ENCODE measurements at places on chromosomes 6 and 20.

GRCh38 chr20:20100881-20101280 lies 48.5 kb downstream of the CFAP61 start:
- no peak for DNase-seq

DNA sequence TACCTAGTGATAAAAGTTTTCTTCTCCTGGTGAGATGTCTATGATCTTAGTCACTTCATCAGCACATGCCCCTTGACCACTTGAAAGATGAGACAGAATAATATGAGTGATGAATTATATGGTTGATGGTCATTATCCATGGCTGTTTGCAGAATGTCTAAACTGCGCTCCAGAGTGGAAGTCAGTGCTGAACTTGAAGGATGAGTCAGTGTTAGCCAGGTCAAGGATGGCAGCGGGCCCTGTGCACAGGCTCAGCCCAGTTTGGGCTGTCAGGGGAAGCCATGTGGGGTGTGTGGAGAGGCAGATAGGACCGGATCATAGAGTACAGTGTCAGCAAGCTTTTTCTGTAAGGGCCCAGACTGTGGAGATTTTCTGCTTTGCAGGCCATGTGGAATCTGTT lies 67.2 kb upstream of the KIF25 start:
- no peak for DNase-seq

- DNase-seq = no peak
Measured at GRCh38 chr20:48618631-48619030, 209.2 kb downstream of the PREX1 start.

DNA sequence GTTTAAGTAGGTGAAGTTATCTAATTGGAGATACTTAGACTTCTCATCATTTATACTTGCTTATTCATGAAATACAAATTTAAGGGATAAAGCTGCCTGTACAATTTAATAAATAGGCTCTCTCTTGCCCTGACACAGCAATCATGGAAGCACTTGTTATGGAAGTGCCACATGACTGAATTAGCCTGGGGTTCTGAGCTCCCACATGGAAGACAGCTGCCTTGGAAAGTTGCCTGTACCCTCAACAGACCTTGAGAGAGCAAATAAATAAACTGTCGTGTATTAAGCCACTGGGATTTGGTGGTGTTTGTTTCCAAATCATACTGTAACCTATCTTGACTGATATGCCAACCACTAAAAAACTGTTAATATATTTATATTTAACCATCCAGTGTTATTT lies 87.0 kb upstream of the RSPO3 start:
- no peak for DNase-seq

DNA sequence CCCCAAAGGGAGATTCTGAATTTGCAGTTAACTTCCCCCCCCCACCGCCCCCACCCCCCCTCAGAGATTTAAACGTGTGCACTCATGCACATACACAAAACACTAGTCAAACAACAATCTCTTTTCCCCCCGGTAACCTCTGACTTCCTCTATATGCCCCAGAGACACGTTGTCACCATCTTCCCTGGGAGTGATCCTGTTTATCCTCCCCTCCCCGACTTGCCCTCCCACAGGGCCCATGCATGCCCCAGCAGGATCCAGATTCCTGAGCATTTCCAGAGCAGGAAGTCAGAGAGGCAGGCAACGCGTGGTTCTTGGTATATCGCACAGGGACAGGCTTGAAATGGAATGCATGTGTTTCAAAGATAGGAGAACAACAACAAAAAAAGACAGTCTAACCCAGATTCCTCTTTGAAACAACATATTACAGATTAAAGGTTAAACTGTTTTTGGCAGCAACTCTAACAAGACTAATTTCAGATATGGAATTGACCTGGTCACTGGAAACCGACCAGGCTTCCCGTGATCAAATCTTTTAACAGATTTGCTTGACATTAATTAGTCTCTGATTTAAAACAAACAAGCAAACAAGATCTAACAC lies 1.3 kb downstream of the BLCAP start:
- no peak for DNase-seq

GRCh38 chr20:51801122-51801822 lies 1.0 kb downstream of the SALL4 start:
- no peak for DNase-seq

GRCh38 chr6:118748311-118749062 lies 97.1 kb upstream of the CEP85L start:
- no peak for DNase-seq

DNA sequence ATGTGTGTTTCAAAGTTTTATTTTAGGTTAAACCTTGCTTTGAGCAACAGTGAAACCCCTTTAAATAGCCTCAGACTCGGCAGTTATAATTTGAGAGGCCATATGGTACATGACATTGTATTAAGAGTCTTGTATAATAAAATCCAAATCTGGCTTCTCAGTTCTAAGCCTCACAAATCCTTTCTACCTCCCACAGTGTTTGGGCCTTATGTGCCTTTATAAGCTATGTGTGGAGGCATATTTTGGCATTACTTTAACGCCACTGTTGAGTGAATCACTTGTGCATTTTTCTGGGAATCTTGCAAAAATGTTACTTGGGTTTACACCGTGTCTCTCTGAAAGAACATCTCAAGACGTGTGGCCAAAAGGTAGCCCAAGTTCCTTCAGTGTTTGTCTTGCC lies 152.4 kb downstream of the COL9A1 start:
- DNase-seq = no peak

DNA sequence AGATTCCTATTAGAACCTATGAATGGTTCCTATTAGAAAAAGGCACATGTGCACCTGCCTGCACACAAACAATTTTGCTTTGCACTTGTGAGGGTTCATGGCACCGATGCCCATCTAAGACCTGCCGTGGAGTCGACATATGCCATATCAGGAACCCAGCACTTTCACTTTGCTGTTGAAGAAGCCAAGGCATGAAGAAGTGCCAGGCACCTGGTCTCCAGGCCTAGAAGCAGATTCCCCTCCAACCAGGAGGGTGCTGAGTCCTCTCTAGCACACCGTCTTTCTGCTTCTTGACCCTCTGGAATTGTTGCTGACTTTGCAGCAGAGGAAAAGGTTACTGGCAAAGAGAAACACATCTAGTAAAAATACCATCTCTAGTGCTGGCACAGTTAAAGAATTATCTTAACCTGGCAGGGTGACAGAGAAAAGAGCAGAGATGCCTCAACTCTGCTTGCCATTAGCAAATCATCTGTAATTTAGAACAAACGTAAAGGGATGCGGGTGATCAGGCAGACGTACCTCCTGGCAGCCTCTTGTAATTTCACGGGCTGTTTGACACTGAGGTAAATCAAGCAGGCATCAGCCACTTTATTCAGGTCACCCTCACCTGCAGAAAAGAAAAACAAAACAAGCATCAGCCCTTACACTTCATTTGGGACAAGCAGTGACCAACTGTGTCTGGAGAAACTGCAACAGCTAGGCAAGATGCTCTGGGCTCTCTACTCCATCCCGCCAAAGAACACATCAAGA lies 37.2 kb downstream of the TTI1 start:
- no peak for DNase-seq

DNA sequence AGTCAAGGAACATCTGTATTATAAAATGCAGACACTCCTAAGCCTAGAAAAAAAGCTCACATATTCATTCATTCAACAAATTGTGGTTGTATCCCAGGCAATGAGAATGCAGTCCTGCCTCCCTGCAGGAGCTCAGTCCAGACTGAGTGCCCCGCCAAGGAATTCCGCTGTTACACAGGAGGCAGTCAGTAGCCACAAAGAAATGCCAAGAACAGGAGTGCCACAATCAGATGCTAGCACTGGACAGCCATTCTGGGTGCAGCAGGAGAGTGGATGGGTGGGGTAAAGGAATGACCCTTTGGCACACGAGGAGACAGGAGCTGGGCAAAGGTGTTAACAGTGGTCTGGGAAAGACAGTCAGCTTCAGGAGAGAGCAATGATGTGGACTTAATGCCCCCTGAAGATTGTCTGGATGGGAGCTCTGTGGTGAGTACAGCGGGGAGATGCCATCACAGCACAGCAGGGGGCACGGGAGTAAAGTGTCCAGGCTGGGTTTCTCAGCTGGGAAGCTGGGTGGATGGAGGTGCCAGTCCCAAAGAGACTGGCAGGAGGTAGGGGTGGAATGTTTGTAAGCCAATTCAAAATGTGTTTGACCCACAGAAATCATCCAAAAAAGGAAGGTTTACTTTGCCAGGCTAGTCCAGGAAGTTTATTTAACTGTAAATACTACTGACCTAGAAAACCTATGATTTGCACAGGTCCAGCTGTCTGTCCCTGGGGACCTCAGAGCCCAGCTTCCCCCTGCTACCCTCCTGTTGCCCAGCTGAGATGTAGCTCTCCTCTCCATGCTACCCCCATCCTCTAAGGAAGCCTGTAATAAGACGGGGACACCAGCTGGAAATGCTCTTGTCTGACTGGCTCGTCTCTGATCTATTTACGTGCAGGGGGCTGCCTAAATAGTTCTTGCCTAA lies 84.1 kb downstream of the SLC23A2 start:
- no peak for DNase-seq

- no peak for DNase-seq
Measured at GRCh38 chr6:93621442-93621841, 202.1 kb upstream of the EPHA7 start.

DNA sequence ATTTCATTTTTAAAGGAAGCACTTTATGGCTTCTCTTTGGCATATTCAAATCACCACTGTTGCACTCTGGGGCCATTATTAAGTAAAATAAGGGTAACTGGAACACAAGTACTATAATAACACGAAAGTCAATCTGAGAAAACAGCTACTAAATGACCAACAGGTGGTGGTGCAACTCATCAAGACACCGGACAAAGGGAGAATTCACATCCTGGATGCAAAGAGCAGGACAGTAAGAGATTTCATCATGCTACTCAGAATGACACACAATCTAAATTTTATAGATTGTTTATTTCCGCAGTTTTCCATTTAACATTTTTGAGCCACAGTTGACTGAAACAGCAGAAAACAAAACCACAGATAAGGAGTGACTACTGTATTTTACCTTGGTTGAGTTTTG lies 27.6 kb upstream of the LY86 start:
- no peak for DNase-seq

GRCh38 chr6:21271428-21272155 lies 322.0 kb upstream of the SOX4 start:
- no peak for DNase-seq

GRCh38 chr6:43331470-43331869 lies 22.8 kb upstream of the CRIP3 start:
- DNase-seq = no peak

GRCh38 chr6:104995989-104996617 lies 39.2 kb downstream of the LIN28B start:
- DNase-seq = no peak

- no peak for DNase-seq
Measured at GRCh38 chr6:46347669-46348068, 143.6 kb downstream of the RCAN2 start.

- no peak for DNase-seq
Measured at GRCh38 chr6:144075187-144075586, 20.2 kb downstream of the SF3B5 start.

DNA sequence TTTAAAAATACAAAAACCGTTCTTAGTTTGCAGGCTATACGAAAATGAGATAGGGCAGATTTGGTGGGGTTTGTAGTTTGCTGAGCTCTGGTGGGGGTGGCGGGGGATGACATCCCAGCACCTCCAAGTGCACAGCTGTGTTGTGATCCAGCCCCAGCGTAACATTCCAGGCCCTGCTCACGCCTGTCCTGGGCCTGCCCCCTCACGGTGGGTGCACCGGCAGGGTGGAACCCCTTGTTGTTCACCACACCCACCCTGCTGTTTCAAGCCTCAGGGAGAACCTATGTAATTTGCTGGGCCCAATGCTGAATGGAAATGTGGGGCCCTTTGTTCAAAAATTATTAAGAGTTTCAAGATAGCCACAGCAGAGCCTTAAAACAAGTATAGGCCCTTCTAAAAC lies 25.0 kb downstream of the ARMC2 start:
- no peak for DNase-seq

DNA sequence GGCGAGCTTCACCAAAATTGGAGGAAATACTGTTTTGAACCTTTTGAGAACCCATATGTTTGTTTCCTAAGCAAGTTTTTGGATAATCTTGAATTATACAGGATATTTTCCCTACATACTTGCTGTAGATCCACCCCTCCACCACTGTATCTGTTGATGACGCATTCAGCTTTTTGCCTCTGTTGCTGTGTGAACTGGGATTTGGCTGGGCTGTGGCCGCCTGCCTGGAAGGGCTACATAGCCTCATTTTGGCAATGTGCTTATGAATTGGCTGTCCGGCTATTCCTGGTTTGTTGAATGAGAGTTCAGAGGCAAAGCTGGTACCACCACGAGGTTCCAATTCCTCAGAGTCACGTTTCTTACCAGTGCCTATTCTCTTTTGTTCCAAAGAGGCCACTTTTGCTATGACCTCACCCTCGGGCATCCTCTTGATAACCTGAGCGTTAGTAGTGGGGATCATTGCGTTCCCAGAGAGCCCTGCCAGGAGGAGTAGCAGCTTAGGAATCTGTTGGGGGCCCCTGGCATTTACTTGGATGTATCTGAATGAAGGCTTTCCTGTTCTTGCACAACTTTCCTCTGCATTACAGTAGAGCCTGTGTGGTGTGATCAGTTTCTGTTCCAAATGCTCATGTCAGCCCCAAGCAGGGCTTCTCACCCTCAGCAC lies 6.4 kb downstream of the FAM83D start:
- DNase-seq = no peak

DNA sequence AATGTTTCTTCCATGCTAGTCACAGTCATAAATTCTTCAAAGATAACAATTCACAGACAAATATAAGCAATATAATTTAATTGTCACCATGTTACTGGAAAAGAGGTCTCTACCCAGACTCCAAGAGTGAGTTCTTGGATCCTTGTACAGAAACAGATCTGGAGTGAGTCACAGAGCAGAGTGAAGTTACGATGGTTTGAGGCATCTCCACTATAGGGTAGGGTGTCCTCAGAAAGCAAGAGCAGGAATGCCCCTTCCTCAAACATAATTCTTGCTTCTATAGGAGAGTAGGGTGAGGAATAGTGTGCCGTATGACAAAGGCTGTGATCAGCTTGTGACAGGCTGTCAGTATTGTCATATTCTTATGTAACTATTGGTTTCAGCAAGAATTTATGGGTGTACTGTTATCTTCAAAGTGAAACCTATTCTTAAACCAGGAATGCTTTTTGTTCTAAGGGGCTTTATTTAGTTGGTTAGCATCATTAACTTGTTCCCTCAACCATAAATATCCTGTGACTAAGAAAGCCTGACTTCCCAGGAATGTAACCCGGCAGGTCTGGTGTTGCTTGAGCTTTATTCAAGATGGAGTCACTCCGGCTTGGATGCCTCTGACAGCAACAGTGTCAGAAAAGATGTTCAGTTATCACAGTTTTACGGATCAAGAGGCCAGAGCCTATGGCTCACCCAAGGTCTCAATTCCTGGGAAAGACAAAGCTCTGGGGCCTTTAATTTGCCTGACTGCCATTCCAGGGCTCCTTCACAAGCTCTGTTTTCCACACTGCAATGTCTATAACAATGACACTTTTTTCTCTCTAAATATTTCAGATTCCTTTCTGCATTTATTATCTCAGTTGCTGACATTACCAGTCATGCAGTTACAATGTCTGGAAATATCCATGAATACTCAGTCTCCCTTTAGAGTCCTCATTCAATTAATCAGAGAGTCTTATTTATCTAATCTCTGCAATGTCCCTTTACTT lies 298.6 kb downstream of the C6orf118 start:
- DNase-seq = no peak

Data from CD4-positive, alpha-beta T cell treated with Interleukin-2 at 100 ng/mL for 4 hours (primary cell).